ENCODE measurements at places on chromosomes 3 and 15. TPM values are rescaled to one million over a fixed set of nuclear protein-coding genes. Genes with fewer than 3 reads are reported as not detected.

DNA sequence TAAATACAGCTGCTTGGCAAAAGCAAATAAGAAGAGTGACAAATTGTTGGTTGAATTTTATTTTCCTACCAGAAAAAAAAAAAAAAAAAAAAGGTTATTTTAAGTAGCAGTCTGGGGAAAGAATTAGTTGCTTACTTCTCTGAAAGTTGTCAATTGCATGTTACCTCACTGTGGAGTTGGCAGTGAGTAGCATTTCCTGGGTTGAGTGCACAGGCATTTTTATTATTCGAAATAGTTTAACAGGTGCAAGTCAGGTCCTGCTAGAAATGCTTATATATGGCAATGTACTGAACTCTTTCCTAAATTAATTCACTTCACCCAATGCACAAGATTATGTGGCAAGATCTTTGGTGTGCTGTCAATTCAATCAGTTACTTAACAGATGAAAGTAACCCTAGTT lies 680.6 kb downstream of the EPHA3 start:
- H3K4me1 ChIP-seq, result no peaks in the 10 kb centered on the region
- no peaks in the 10 kb centered on the region for H3K27me3 ChIP-seq
- H3K4me3 ChIP-seq, result no peak overlapping the region
- no peaks in the 10 kb centered on the region for H3K36me3 ChIP-seq
- DNase-seq, result no peak
- H3K27ac ChIP-seq, result no peak overlapping the region

- H3K4me3 ChIP-seq, result no peak overlapping the region
- no peaks in the 10 kb centered on the region for H3K36me3 ChIP-seq
- no peak for DNase-seq
Observed at GRCh38 chr3:21259896-21260295, 491.1 kb downstream of the ZNF385D start.

Gene CIB2
- 3.4 TPM for total RNA-seq

Gene STRIT1
- total RNA-seq, result not detected
